HEK293T (cell line): ENCODE measurements at places on chromosomes 2 and 18.

- no peak for DNase-seq
Measured at GRCh38 chr2:19577723-19578122, 219.3 kb upstream of the OSR1 start.

DNA sequence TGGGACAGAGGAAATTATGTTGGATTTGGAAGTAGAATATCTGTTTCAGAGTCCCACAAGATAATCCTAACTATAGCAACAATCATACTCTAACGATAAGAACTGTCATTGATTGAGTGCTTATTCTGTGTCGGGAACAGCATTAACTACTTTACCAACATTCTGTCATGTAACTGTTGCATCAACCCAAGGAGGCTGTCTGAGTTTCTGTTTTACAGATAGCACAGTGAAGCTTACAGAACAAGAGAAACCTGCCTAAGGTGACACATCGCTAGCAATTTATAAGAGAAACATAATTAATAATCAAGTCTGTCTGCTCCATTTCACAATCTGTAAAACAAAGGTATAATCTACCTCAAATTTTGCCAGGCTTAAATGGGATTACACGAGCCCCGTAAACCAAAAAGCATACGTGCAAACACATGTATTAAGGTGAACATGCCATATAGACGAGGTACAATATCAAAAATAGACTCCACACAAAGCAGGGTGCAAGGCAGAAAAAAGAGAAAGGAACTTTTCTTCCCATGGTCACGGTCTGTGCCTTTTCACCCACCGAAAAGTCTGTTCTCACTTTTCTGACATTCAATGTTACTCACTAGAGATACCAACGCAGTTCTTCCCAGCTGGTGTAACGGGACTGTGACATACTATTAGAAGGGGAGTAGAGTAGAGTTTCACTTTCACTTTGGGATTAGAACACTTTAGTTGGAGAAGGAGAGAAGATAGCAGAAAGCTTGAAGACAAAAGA, 37.2 kb upstream of the SLC8A1 start:
- no peak for DNase-seq

DNA sequence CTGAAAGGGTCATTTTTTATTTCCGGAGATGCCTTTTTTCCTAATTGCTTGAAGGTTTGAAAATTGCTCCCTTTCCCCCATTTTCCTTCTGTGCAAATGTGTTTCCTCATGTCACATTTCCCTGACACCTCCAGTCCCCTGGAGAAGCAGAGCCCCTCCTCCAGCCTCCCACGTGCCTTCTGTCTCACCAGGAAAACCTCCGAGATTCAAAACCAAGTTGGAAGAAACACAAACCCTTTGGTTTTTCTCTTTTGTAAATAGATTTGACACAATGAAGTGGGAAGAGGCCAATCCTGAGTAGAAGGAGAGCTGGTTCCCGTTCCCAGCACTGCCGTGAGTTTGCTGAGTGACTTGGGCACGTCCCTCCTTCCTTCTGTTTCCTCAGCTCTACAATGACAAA, 125.4 kb upstream of the MYCN start:
- no peak for DNase-seq

DNA sequence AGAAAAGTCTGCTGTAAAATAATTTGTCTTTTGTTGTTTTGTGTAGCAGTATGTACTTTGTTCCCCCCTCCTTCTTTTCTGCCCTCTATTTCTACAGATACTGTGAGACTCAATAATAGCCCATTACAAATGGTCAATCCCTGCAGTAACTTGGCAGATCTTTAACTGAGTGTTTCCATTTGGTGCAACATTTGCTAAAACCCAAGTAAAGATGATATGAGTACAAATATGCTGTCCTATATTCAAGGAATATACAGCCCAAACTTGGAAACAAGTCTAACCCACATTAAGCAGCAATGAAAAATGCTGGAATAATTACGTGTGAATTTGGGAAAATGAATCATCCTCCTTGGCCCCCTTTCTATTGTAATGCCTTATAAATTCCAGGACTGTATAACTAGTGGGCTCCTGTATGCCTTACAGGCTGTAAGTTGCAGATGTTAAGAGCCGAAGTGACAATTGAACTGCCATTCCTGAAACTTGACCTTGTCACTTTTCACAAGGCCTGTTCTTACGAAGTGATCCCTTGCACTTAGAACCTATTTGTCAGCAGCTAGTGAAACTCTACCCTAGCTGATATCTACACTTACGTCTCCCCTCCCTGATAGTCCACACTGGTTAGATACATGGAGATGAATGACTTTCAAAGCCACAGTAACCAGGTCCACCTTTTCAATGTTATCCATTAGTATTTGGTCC, 104.9 kb downstream of the IRS1 start:
- DNase-seq, result no peak

GRCh38 chr2:219440388-219441256, 6.0 kb downstream of the SPEG start:
- no peak for DNase-seq

- DNase-seq, result no peak
Measured at GRCh38 chr2:198325359-198325758, 521.0 kb downstream of the PLCL1 start.

GRCh38 chr2:37342591-37343220, 1.7 kb upstream of the QPCT start:
- DNase-seq, result no peak

DNA sequence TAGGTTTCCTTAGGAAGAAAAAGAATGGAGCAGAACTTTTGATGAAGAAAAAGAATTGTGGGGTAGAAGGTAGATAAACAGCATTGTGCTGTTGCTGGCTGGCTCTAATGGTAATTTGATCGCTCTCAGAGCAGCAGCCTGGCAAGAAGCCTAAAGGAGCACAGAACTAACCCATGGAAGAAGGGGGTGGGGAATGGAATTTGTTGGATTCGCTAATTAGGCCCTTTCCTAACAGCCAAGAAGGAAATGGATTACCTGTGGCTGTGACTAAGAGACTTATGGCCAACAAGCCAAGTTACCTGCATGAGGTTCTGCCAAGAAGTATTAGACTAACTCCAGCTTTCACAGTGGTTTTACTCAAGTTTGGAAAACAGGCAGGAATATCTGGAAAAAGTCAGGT, 210.6 kb downstream of the IKZF2 start:
- peak; percentile 30 for DNase-seq

- DNase-seq, result no peak
Measured at GRCh38 chr18:816088-816653, 4.1 kb upstream of the YES1 start.

- peak; percentile 12 for DNase-seq
Measured at GRCh38 chr2:172442072-172442895, 14.9 kb downstream of the ITGA6 start.

DNA sequence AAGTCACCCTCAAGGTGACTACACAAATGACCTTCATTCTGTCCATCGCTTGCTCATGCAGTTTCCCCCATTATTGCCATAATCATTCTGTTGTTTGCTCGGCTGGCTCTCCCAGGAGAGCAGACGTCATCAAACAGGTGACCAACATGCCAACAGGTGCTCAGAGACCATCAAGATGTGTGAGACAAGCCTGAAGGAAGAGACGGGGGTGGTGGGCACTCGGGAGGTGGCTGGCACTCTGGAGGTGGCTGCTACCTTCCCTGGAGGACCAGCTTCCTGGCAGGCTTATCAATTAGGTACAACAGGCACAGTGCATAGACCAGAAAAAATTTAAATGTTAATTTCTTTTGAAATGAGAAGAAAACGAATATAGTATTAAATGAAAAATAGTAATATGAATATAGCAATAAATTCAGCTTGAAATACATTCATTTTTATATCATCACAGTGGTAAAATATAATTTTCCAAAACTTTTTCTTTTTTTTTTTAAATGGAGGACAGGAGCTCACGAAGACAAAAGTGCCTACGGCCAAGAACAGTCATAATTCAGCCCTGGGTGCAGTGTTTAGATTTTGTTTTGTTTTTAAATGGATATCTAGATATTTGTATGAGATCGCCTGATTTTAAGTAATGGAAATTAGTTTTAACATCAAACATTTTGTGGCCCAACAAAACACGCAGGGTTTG, 16.9 kb upstream of the HAAO start:
- no peak for DNase-seq

- no peak for DNase-seq
Measured at GRCh38 chr2:10775021-10775780, 37.4 kb downstream of the PDIA6 start.

DNA sequence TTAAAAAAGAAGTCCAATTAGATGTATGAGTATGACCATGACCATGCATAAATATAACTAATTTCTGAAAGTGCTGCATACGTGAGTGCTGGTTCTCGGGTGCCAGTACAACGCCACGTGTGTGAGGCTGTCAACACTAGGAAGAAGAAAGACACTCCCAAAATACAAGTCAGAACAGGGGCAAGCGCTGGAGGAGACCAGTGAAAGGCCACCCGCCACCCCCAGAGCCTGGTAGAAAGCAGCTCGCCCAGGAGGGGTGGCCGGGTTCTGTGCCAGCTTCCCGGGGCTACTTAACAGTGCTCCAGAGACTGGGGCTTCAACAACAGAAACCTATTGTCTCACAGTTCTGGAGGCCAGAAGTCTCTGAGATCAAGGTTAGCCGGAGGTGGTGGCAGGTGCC, 147.6 kb downstream of the RTP5 start:
- DNase-seq, result no peak

DNA sequence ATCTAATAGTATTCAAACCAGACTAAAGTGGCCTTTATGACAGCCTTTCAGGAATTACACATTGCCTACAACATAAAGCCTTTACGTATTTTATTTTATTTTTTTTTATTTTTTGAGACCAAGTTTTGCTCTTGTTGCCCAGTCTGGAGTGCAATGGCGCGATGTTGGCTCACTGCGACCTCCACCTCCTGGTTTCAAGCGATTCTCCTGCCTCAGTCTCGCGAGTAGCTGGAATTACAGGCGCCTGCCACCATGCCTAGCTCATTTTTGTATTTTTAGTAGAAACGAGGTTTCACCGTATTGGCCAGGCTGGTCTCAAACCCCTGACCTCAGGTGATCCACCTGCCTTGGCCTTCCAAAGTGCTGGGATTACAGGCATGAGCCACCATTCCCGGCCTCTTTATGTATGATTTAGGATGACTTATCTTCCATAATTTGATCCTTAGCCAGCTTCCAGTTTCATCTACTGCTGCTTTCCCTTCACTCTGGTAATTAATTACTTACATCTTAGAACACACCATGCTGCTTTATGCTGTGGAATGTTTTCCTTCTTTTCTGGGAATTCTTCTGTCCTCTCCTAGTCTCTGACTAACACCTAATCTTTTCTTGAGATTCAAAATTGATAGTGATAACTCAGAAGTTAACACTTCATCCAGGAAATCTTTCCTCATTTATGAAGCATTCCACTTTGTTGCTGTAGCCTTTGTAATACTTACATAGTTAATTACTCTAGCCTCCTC, 2.6 kb downstream of the USP14 start:
- DNase-seq, result no peak

DNA sequence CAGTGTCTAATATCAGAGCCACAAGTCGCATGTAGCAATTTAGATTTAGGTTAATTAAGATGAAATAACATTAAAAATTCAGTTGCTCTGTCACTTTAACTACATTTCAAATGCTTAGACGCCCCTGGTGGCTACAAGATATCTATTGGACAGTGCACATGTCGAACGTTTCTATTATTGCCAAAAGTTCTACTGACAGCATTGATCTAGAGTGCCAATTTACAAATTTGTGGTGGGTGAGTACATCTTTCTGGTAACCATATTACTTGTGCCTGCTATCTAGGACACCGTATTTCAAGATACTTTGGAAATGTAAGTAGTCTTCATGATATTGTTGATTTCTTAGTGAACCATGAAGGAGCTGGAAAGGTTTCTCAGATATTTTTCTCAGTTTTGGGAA, 20.2 kb downstream of the PIK3C3 start:
- DNase-seq, result no peak

DNA sequence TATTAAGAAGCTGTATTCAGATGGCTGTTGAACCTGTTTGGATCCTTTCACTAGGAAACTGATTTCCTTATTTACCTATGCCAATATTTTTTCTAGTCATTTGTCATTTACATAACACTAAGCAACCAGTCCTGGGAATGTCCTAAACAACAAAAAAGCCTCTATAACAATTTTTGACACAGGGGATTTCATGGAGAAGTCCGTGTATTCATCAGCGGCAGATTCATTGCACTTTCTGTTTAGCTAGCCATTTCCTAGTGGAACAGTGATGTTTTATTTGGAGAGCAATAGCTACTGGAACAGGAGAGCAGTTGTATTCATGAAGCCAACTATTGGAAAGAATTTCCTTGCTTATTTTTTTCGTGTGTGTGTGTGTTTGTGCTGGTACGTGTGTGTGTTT, 604.3 kb upstream of the POU3F3 start:
- no peak for DNase-seq

DNA sequence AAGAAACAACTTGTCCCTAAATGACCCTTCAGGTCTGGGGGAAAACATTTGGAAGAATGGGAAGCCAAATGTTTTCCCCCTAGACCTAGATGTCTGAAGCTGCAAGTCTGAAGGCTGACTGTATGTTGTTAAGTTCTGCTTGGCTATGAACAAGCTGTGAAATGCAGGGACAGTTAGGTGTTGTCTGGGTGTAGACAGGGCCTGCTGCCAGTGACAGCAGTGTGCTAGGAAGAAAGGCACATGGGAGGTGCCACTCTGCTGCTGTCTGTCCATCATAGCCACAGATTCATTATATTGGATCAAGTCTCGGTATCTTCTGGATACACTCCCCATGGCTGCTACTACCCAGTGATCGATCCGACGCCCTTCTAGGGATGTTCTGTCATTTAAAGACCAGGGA, 265.9 kb upstream of the PXDN start:
- no peak for DNase-seq

DNA sequence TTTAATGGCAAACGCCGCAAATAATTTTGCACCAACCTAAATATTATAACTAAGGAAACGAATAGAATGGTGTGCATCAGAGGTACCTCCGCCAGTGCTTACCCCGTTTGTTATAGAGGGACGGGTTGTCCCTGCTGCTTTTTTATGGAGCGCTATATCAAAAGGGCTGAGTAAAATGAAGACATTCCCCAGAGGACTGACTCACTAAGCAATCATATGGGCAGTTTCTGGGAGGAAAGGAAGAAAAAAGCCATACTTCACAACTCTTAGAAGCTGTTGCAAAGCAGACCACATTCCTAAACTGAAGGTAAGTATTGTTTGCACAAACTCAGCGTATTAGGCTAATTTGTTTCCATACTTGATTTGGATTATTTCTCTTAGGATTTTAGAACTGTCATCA, 12.9 kb downstream of the ID2 start:
- DNase-seq, result no peak

GRCh38 chr2:178188466-178188865, 5.8 kb upstream of the OSBPL6 start:
- DNase-seq, result no peak

DNA sequence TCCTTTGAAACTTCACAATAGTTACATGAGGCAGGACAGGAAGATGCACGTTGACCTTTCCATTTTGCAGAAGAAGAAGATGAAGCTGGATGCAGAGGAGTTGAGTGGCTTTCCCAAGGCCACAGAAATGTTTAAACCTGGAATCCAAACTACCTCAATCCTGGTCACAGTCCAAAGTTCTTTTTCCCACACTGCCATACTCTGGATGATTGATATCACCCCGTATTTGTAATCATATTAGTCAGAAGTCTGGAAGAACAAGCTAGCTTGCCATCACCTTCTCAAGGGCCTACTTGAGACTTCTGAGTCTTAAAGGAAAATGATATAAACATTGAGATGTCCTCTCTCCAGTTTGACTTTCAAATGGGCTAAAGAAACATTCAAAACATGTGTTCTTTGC, 190.1 kb downstream of the LNPK start:
- no peak for DNase-seq
